ENCODE measurements at places on chromosomes 12 and 14.

DNA sequence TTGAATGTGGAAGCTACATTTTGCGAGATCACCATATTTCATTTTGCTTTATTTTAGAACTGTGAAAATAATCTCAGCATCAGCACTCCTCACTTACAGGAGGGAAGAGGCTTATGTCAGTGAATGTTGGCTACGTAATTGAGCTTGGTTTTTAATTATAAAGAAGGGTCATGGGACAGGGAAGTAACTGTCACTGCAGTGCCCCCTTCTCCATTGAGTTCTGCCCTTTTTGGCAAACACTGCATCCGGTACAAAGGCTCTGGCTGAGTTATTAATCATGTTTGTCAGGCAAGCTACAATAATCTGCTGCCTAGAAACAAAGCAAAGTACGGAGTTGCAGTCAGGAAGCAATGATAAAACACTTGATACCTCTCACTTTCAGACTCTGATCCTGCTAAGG, 546.7 kb downstream of the SNAPC1 start:
- no peak for DNase-seq

GRCh38 chr14:91363776-91364523, 53.7 kb downstream of the CCDC88C start:
- peak; percentile 91 for DNase-seq

GRCh38 chr12:118908811-118909210, 72.5 kb upstream of the SRRM4 start:
- no peak for DNase-seq

DNA sequence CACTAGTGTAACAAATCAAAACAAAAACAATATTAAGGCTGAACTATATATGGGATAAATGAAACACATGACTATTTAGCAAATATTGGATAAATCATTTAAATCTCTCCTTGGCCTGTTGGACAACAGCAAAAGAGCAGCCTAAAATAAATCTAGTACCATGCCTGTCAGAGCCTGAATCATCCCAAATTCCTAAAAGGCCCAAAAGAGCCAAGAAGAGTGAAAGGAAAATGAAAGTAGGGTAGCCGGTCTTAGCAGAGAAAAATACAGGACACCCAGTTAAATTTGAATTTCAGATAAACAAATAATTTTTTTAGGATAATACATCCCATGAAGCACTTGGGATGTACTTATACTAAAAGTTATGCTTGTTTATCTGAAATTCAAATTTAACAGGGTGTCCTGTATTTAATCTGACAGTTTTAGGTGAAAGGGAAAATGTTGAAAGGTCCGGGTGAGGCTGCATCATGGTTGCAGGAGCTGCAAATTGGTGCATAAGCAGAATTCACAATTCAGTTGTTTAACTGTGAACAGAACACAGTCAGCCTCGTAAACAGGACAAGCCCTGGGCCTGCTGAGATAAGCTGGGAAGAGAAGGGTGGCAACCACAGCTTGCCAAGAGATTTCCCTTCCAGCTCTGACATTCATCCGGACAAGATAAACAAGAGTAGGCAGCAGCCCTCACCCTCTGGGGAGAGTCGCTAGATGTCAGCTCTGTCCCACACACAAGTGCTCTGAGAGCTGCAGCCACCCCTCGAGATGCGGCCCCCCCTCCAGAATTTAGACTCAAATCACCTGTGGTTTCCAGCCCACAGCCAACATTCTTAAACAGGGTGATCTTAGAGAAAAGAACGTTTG, 30.3 kb downstream of the DMAC2L start:
- peak; percentile 21 for DNase-seq

DNA sequence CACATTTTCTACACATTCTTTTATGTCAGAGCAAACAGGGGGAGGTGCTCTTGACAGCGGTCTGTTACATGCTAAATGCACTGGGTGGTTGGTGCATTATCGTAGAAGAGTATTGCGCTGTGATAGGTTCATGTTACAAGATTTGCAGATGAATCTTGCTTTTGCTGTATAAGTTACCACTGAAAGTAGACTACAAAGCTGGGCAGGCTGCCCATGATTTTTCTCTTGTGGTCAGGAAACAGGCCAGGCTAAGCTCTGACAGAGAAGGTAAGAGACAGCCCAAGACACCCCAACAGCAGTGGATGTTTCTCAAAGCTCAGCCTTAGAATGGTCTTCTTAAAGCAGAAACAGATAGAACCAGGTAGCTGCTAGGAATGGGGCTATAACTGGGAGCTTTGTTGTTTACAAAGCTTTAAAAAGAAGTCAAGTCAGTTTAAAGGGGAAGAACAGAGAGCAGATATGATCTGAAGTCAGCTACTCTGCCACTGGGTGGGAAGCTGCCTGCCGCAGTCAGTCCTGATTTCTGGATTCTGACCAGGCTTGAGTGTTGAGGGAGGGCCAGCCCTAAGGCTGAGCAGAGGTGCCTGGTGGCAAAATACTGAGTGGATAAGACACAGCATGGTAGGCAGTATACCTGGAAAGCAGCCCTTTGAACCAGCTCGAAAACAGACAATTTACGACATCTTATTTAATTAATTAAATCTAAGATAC, 9.4 kb downstream of the KCNA1 start:
- no peak for DNase-seq

DNA sequence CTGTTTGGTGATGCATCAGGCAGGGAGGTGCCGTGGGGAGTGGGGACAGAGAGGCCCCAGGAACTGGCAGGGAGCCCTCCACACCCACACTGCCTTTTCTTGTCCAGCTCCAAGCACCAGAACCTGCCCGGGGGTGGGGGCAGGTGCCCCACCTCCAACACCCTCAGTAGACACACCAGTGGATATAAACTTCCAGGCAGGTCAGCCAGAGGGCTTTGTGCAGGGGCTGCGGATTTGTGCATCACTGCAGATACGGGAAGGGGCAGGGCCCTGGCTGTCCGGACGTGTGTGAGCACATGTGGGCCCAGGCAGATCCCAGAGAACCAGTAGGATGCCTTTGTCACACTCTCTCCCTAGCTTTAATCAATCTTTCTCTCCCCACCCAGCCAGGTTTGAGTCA, 1.3 kb upstream of the TGM1 start:
- DNase-seq = no peak

GRCh38 chr12:113860059-113860820, 105.9 kb downstream of the RBM19 start:
- no peak for DNase-seq

GRCh38 chr12:132125736-132126135, 18.4 kb downstream of the DDX51 start:
- DNase-seq = no peak

- no peak for DNase-seq
Observed at GRCh38 chr12:104632724-104633201, 176.0 kb downstream of the CHST11 start.

- DNase-seq = no peak
Observed at GRCh38 chr14:95063391-95063790, 93.9 kb downstream of the DICER1 start.

GRCh38 chr12:130331146-130331545, 6.5 kb upstream of the PIWIL1 start:
- no peak for DNase-seq

DNA sequence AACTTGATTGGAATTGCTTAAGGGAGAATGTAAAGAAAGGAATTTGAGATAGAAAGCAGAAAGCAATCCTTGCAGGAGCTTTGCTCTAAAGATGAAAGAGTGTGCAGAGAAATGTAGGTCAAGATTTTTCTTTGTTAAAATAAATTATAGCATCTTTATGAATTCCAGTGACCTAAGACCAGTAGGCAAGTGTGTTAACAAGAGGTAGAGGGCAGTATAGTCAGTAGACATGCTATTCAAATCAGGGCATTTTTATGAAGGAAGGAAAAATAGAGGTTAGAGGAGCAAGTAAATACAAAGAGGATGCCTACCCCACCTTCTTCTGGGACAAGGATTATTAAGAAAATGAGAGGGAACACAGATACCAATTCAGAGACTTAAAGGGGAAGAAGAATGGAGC, 148.5 kb downstream of the PLCZ1 start:
- no peak for DNase-seq

- DNase-seq = no peak
Observed at GRCh38 chr12:91017043-91017442, 12.3 kb upstream of the EPYC start.

DNA sequence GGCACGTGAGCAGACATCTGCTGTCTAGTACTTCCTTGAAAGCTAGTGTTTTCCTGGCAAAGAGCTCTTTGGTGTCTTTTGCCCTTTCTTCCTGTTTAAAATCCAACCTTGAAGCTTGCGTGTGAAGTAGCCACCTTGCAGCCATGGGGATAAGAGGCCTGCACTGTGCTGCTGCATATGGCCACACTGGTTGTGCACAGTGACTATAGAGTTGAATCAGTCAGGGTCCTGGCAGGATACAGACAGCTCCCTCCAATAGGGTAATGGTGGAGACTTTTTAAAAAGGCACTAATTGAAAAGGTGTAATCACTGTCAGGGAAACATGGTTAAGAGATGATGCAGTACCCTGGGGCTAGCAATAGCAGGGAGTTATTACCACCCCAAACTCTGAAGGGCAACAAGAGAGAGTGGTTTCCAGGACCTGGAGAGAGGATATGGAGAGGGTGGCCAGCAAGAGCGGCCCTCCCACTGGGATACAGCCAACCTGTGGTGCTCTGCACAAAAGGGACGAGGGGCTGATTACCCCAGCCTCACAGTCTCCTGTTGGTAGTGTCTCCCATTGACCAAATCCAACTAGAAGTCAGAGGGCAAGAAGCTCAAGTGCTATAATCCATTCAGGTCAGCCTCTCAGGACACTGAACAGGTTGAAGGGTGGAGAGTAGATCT, 4.8 kb upstream of the GLT8D2 start:
- no peak for DNase-seq

- DNase-seq = no peak
Observed at GRCh38 chr14:61335049-61335448, 13.7 kb downstream of the PRKCH start.

DNA sequence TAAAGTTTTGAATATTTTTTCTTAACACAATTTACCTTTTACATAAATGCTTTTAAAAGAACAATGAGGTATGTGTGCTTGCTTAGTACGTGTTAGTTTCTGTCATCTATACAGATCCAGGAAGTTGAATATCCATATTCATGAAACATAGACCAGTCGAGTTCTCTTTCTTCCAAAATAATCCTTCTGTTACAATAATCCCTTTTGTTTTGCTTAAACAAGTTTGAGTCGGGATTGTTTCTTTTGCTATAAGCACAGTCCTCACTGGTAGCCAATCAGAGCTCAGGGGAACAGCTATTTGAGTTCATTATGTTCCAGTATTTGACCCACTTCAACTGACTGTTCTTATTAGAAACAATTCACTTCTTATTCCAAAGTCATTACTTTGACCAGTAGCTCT, 214.7 kb upstream of the FLRT2 start:
- no peak for DNase-seq

- no peak for DNase-seq
Observed at GRCh38 chr14:54117396-54117795, 160.8 kb upstream of the BMP4 start.
